ENCODE measurements at places on chromosomes 11 and 22.

DNA sequence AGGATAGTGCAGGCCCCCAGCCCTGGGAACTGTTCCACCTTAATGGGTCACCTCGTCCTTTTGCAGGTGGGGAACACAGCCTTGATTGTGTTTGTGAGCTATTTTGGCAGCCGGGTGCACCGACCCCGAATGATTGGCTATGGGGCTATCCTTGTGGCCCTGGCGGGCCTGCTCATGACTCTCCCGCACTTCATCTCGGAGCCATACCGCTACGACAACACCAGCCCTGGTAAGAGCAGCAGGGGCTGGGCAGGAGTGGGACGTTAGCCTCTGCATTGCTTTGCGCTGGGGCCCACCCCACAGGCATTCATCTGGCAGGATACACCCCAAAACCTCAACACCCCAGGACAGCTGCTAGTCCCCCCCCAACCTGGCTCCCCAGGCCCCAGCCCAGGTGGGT lies 14.8 kb downstream of the SLCO2B1 start:
- DNase-seq = no peak

- DNase-seq = no peak
These were observed 773 bp downstream of the HRAS start for GRCh38 chr11:534396-535209.

GRCh38 chr11:33891714-33892327 lies at the start of gene LMO2:
Gene LMO2 (minus strand): TSS chr11:33892076. CDS start chr11:33869716, 22,360 bp downstream.
- no peak for DNase-seq

GRCh38 chr11:134945993-134946392 lies 534.0 kb upstream of the B3GAT1 start:
- no peak for DNase-seq

GRCh38 chr11:10931761-10932670 lies 74.2 kb upstream of the ZBED5 start:
- DNase-seq = no peak

DNA sequence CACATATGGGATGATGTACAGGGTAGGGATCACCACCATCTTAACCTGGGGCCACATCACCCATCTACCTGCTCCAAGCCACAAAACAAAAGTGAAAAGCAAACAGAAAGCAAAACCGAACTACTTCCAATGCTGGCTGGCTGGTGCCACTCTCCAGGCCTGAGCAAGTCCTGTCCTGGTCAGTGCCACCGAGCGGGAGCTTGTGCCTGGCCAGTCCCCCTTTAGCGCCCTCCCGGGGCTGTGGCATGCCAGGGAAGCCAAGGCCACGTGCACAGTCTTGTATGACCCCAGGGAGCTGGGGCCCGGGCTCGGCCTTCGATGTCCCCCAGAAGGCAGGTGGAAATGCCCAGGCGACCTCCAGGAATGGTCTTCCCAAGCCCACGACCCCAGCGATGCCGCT lies 17.9 kb upstream of the NAP1L4 start:
- no peak for DNase-seq

DNA sequence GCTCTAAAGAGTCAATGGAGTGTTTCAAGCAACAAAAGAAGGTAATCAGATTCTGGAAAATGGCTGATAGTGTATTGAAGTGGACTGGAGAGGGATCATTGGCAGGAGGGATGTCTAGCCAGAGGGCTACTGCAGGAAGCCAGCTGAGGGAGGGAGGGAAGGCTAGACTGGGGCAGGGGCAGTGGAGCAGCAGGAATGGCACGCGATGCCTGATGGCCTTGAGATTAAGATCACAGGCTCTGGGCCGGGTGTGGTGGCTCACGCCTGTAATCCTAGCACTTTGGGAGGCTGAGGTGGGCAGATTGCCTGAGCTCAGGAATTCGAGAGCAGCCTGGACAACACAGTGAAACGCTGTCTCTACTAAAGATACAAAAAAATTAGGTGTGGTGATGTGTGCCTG lies 47.5 kb upstream of the PRDM11 start:
- no peak for DNase-seq

DNA sequence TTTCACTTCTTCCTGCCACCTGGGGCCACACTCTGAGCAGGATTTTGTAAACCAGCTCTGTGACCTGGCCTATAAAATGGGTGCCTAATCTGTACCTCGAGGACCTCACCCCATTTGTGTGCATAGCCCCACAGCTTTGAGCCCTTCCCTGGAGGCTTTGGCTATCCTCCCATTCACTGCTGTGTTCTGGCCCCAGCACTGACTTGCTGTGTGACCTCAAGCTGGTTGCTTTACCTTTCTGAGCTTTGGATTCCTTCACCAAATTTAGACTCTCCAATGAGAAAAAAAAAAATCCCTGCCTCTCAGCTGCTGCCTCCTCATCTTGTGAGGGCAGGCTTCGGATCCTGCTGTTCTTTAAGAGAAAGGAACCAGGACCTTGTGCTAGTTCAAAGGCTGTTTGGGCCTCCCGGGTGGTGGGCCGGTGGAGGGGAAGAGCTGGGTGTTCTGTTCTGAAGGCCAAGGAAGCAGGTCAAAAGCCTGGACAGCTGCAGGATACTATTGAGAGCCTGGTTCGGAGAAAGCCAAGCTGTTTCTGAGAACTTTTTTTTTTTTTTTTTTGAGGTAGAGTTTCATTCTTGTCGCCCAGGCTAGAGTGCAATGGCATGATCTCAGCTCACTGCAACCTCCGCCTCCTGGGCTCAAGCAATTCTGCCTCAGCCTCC lies 1.1 kb upstream of the PYGM start:
- no peak for DNase-seq

GRCh38 chr22:36204632-36205015 lies 3.0 kb upstream of the APOL4 start:
- DNase-seq = no peak

DNA sequence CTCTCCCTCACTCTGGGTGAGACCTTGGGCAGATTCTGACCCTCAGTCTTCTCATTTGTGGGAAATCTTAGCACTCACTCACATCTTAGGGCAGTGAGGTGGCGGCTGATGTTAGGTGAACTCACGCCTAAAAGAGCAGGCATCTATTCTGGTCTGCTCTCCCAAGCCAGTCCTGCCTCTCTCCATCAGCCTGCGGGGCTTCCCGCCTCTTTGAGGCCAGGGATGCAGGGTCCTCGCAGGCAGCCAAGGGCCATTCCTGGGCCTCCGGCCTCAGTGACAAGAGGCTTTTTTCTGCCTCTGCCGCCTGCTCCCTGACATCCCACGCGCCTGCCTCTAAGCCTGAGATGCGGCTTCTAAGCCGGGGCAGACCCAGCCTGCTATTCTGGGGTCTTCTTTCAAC lies 13.8 kb upstream of the FGF4 start:
- no peak for DNase-seq

GRCh38 chr11:33403344-33403743 lies 146.2 kb downstream of the HIPK3 start:
- no peak for DNase-seq

GRCh38 chr22:36419177-36419911 lies 31.6 kb upstream of the MYH9 start:
- DNase-seq = peak; percentile 25

GRCh38 chr11:11569936-11570491 lies 51.8 kb downstream of the GALNT18 start:
- no peak for DNase-seq

GRCh38 chr11:120811731-120812130 lies 212.2 kb upstream of the TBCEL start:
- DNase-seq = no peak

DNA sequence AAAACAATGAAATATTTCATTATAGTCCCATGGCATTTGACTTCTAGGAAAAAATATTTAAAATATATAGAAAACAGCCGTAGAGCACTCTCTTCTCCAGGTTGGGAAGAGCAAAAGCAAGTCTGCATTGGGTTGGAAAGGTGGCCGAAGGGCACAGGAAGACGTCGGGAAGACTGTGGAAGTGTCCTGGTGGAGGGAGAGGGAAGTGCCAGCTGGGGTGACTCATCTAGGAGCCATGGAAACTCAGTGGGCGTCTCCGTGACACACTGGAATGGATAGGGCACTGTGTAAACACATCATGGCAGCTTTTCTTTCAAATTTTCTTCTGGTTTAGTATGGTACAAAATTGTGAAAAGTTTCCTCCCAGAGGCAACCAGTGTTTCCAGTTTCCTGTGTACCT lies 12.7 kb downstream of the GTPBP1 start:
- no peak for DNase-seq

DNA sequence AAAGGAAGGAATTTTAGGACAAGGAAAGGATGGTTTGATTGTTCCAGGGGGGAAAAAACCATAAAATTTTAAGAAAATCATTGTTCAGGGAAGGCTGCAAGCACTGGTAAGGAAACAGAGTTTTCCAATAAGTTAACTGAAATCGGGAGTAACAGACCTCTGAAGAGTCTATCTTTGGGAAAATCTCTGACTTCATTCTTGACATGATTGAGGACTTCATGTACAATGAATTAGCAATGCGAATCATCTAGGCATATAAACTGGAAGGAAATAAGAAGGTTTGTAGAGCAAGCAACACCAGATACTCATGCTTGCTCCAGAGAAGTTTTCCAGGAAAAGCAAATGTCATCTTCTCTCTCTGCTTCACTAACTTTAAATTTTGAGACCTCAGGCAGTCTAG lies 18.5 kb downstream of the APLP2 start:
- no peak for DNase-seq

GRCh38 chr22:43853328-43853931 lies 8.9 kb downstream of the SULT4A1 start:
- DNase-seq = no peak

- no peak for DNase-seq
These were observed 107.6 kb upstream of the ASPHD2 start for GRCh38 chr22:26321469-26321913.

GRCh38 chr11:15318814-15319213 lies 204.1 kb downstream of the INSC start:
- no peak for DNase-seq

GRCh38 chr11:58926251-58926650 lies 13.0 kb upstream of the GLYATL1 start:
- DNase-seq = no peak

DNA sequence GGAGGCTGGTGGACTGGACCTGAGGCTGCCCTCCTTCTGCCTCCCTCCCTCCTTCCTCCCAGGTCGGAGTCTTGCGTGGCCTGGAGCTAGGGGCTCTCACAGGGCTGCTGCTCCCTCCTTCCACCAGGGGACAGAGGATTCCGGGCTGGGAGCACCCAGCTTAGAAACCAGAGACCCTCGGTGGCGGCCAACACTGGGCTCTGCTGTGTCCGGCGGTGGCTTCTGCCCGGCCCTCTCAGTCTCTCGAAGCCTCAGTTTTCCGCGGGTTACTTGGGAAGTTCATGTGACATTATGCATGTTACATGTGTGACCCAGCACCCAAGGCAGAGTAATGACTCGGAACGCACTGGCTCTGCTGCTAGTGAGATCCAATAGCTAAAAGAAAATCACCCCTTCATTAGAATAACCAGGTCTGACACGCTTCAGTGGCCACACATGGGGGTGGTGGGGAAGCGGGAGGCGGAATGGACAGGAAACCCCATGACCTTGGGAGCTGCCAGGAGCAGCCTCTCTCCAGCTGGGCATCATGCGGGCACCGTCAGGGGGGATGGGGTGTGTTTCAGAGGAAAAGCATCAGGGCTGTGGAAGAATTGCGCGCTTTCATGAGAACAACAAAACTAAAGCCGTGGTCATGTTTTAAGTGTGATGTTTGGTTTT lies 5.9 kb upstream of the MRGPRG start:
- DNase-seq = no peak

DNA sequence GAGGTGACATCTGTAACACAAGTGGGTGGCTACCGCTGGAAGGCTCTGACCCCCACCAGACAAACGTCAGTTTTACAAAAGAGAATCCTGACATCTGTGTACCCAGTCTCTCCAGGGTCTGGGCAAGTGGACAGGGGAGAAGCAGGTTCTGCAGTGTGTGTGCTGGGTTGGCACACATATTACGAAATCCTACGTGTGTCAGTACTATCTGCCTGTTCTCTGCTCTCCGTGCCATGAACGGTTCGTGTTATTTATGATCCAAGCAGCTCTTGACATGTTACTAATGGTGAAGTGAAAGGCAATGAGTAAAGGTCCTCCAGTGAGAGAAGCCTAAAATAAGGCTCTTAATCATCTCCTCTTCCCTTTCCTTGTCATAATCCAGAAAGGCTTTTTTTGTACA lies 201.5 kb upstream of the MTMR2 start:
- no peak for DNase-seq

DNA sequence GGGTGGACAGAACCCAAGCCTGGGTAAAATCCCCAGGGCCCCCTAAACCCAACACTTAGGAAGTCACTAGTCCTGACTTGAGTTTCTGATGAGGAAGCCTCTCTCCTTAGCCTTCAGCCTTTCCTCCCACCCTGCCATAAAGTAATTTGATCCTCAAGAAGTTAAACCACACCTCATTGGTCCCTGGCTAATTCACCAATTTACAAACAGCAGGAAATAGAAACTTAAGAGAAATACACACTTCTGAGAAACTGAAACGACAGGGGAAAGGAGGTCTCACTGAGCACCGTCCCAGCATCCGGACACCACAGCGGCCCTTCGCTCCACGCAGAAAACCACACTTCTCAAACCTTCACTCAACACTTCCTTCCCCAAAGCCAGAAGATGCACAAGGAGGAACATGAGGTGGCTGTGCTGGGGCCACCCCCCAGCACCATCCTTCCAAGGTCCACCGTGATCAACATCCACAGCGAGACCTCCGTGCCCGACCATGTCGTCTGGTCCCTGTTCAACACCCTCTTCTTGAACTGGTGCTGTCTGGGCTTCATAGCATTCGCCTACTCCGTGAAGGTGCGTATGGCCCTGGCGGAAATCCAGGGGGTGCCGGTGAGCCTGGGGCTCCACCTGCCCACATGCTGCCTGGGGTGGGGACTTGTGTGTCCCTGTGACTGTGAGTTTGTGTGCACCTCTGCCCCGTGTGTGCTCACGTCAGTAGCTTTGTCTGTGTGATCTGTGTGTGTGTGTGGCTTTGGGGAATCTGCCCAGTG lies at the start of gene IFITM1:
TSS of gene IFITM1 (plus strand) at position 254 of the 767 bp plus-strand sequence. CDS start at position 385, 131 bp downstream.
- DNase-seq = peak; percentile 67

GRCh38 chr11:620935-621814 lies 3.6 kb downstream of the CDHR5 start:
- peak; percentile 5 for DNase-seq

DNA sequence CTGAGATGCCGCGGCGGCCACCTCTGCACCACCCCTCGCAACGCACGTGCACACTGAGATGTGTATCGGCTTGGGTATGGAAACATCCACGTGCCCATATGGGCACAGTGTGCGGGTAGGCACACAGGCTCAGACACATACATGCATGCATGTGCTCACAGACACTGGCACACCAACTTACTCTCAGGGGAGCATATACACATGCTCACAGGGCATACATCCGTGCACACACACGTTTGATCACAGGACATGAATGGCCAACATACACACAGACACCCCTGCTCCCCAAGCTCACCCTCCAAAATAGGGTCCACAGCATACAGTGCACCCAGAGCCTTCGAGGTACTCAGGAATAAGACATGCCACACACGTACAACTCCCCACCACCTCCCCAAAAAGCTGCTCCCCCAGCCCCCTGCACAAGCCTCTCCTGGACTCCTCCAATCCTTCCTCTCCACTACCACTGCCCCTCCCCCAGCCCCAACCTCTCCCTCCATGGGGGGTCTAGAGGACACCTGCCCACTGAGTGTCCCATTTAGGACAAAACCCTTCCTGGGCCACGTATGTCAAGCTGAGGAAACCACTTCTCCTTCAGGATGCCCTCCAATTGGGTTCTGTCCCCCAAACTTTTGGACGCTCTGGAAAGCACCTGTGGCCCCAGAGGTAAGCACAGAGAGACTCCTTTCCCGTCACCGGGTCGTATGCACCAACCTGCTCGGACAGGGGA lies 53.1 kb downstream of the SLC22A12 start:
- no peak for DNase-seq

All from naive thymus-derived CD4-positive, alpha-beta T cell (primary cell).